ENCODE measurements at places on chromosomes 2 and 18.

DNA sequence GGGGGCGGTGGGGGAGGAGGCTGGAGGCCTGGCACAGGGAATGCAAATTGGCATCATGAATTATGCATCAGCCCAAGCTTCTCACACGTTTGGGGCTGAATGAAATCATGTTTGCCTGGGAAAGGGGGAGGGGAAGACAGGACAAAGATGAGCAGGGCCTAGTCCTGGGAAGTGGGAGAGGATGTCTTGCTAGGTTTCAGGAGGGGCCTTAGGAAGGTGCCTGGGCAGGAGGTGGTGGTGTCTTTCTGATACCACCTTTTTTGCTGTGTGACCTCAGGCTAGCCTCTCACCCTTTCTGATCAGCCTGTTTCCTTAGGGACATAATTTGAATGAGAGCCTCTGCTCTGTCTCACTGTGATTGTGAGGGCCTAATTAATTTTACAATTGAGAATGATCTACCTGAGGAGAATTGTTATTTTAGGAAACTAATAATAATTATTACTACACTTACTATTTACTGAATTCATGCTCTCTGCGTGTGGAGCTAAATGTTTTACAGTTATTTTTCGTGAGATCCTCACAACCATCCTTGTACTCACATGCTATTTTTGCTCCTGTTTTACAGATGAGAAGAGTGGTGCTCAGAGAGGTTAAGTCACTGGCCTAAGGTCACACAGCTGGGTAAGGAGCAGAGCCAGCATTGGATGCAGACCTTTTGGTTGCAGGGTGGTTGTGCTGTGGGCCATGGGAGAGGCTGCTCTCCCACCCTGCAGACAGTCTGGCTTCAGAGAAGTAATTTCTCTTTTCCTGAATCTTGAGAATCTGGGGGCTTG lies 39.6 kb downstream of the INHBB start:
- DNase-seq = no peak

DNA sequence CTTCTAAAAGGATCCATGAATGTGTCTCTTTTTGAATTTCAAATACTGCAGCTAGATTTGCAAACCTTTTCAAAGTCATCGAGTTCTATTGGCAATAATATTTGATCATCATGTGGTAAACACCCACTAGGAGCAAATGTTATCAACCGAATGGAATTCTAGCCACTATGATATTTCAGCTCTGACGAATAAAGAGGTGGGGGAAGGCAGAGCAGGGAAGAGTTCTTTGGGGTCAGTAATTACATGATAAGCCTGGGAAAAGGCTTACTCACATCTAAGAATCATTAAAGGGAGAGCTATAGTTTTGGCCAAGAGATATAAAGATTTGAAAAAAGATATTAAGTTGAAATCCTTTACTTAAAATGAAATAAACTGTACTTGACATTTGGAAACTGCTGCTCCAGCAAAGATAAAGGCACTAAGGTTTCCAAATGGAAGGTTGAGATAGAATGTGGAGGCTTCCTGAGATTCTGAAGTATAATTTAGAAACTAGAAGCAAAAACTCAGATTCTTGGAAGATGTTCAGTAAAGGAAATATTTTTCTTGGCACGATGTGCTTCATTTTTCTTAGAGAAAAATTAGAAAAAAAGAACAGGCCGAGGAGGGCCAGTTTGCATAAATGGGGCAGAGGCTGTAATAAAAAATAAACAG lies 104.7 kb upstream of the ARHGAP28 start:
- no peak for DNase-seq

DNA sequence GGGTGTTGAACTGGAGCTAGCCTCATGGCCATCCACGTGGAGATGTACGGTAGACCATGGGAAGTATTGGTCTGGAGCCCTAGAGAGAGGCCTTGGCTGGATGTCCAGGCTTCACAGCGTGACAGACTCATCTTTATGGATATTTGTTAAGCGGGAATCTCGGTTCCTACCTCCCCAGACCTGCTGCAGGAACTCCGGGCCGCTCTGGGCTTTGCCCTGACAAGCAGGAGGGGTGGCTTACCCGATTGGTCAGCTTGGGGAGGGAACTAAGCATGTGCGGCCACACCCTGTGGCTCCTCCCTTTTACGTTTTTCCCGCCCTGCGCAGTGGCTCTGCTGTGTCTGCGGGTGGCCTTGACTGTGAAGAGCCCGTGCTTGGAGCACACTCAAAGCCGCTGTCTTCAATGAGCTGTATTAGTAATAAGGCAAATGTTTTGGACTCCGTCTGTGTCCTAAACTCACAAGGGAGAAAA lies 52.3 kb downstream of the PAPOLG start:
- no peak for DNase-seq

- DNase-seq = no peak
Measured at GRCh38 chr18:79797518-79798345, at the start of gene KCNG2. KCNG2 (plus strand) TSS chr18:79797938; CDS start chr18:79863668, 65,730 bp downstream.

GRCh38 chr2:47038656-47039488 lies 116.2 kb downstream of the STPG4 start:
- DNase-seq = no peak

GRCh38 chr2:170966648-170967396 lies 37.8 kb downstream of the GORASP2 start:
- no peak for DNase-seq

DNA sequence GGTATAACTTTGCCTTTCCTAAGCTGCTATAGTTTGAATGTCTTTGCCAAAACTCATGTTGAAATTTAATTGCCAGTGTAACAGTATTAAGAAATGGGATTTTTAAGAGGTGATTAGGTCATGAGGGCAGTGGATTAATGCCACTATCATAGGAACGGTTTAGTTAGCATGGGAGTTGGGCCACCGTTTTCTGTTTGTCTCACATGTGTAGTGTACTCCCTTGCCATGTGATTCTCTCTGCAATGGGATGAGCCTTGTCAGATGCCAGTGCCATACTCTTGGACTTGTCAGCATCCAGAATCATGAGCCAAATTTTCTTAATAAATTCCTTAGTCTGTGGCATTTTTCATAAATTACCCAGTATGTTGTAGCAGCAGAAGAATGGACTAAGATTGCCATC lies 388.9 kb upstream of the RGPD4 start:
- no peak for DNase-seq

GRCh38 chr18:11498821-11499220 lies 110.6 kb upstream of the SLC35G4 start:
- no peak for DNase-seq

GRCh38 chr2:163011000-163011399 lies 172.4 kb upstream of the KCNH7 start:
- no peak for DNase-seq

- DNase-seq = peak; percentile 17
Measured at GRCh38 chr2:144152817-144153271, 367.1 kb downstream of the ZEB2 start.

DNA sequence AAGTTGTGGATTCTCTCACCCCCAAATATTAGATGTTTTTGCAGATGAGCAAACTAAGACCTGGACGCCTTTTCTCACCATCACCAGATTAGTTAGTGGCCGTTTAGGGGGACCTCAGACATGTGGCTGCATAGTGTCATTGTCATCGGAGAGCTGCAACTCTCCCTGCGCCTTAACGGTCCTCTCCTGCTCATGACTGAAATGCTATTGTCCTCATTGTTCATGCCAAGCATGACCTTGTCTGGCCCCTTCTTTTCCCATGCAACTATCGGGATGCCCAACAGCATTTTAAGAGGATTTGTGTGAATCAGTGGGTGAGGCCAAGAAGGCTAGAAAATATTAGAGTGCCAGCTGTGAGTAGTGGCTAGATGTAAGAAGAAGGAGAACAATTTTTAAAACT lies 174.2 kb downstream of the SOCS6 start:
- no peak for DNase-seq

- DNase-seq = no peak
Measured at GRCh38 chr2:158808426-158808825, 13.3 kb downstream of the DAPL1 start.

DNA sequence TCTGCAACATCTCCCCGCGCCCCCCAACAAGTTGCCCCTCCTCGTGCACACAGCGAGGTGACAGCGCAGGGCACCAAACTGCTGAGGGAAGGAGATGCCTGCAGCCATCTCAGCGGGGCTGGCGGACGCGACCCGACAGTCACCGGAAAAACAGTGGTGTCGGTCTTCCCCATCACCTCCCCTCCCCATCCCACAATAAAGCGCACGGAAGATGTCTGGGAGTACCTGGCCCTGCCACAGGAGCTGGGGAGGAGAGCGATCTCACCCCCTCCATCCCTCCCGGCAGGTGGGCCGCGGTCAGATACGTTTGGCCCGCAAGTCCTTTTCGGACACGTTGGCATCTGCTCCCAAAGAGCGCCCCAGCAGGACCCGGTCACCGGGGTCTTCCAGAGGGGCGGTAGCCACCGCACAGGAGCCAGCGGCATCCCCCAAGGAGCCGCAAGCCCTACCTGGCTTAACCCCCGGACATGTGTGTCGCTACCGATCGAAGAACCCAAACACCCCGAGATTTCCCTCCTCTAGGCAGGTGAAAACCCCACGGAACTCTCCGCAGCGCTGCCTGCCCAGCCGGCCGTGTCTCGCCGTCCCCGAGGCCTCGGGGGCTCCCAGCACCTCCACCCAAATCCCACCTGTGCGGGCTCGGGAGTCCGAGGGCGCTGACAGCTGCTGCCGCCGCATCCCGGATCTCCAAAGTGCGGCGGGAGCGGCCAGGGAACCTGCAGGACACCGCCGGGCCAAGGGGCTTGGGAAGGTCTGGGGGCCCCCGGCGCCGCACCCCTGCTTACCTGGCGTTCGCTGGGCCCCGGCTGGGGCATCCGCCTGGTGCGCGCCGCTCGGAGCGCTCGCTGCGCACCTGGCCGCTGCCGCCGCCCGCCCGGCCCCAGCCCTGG lies 657 bp downstream of the ATP8B1 start:
- no peak for DNase-seq

DNA sequence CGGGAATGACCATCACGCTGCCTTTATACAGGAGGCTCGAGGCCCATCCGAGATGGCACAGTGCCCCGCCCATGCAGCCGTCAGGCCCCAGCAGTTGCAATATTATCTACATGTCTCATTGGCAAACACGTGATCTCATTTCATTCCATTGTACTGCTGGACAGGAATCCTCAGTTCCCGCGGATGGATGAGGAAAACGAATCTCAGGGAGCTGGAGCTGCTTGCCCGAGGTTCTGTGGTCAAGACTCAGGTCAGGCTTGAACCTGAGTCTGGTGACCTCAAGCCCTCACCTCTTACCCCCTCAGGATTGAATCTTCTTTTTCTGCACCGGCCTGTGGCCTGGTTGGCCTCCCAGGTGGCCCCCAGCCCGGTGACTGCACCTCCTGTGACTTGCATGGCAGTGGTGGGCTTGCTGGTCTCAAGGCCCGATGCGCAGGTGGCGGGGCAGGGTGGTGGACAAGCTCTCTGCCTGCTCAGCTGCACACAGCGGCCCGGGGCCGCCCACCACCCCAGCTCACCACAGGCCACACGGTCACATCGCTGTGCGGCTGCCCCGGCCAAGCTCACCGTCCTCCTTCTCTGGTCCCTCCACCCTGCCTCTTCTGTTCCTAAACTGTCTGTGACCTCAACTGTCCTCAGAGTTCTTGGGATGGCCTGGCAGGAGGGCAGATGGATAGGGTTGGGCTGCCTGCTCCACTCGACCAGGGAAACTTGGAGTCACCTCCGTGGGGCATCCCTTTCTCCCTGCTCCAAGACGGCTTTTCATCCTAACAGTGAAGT lies 52.0 kb upstream of the HS6ST1 start:
- DNase-seq = no peak

GRCh38 chr2:152730591-152731333 lies 12.3 kb downstream of the ARL6IP6 start:
- no peak for DNase-seq

DNA sequence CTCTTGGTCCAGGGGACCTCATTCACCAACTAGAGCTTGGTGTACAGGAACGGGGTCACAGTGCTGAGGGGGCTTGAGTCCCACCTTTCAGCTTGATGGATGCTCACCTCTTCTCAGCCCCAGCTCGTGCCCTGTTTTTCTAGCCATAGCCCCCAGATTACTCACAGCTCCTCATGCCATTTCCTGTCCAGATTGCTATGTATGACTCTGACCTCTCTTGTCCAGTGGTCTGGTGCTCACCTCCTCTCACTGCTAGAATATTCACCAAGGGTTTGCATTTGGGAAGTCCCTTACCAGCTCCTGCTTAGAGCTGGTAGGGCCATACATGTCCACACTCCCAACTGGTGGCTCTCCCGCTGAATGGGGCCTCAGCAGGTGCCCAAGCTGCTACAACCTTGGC lies 5.9 kb downstream of the LBX2 start:
- DNase-seq = no peak

GRCh38 chr2:114864901-114865300 lies 422.5 kb downstream of the DPP10 start:
- no peak for DNase-seq

DNA sequence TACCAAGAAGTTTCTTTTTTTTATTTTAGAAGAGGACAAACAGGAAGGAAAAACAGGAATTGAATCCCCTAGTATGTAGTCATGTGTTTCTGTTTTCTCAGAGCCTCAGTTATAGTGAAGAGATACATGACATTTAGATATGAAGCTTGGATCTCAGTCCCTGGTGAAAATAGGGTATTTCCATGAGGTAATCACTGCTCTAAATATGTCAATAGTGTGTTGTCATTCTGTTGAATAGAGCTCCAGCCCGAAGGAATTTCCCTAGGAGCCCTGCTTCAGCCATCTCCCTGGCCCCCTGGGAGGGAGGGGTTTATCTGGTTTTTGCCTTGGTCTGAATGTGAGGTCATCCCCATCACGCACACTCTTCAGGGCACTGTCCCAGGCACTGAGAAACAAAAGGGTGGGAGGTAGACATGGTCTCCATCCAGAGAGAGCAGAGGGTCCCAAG lies 47.1 kb upstream of the REL start:
- DNase-seq = no peak

GRCh38 chr2:127609031-127609751 lies 36.8 kb upstream of the GPR17 start:
- no peak for DNase-seq

DNA sequence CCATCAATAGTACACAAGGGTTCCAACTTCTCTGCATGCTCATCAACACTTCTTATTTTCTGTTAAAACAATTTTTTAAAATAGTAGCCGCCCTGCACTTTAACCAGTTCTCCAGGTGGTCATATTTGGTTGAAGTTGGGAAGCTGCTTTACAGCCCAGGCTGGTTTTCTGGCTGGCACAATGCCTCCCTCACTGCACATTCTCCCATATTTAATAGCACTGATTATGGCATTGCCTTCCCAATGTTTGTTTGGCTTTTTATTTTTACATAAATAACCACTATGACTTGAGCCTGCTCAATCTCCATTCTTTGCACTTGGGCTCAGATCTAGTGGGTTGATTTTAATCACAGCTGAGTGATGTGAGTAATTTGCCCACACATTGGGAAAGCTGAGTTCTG lies 111.9 kb upstream of the MAP4K3 start:
- DNase-seq = no peak

Measured in KG1 (cell line).